Right hindlimb (tissue), 1 donor: ENCODE measurements at places on chromosomes 2 and 18.

DNA sequence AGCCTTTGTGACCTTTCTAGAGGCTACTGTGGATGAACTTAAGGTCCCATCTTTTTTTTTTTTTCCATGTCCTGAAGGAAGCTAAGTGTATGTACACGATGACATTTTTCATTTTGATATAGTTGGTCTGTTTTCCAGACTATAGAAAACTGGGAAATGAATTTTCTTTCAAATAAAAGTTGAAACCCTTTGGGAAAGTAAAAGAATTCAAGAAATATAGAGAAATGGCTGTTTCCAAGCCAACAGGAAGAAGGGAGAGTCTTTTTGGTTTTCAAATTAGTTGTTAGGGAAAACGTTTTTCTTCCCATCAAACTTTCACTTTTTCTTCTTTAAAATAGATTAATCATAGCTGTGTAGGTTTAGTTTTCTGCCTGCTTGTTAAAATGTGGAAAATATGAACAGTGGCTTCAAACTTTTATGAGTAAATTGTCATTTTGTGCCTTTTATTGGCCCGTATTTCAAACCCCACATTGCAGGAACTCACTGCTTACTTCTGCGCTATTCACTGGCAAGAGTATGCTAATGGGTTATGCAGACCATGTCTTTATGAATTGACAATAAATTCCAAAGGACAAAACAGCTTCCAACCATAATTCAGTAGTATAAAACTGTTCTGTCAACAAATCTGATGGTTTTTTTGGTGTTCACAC lies 27.7 kb upstream of the LYPD1 start:
- DNase-seq, result peak; percentile 29

DNA sequence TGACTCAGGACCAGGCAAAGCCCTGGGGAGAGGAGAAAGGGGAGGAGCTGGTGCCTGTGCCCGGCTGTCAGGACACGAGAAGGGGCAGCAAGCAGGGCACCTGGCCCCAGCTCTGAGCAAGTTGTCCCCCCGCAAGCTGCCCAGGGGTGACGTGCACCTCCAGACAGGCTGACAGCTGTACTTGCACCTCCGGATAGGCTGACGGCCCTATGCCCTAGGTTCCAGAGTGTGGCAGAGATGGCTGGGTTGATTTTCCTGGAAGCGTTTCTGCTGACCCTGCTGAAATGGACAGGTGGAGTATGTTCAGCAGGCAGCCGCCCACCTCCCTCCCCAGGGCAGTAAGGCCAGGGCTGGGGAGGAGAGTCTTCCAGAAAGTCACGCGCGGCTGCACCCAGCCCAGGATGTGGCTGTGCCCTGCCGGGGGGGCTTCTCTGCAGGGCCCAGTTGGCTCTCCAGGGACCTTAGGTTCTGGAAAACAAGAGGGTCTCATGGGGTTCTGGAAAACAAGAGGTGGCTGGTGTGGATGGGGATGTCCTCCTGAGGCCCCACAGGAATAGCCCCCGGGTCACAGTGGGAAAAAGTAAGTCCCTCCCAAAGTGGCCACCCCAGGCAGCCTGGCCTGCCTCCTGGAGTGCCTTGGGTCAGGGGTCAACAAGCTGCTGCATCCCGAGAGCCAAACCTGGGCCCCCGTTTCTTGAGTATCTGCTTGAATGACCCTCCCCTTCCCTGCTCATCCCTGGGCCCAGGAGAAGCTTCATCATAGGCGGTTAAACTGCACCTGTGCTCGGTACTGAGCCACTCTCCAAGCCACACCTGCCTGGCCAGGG lies 71.4 kb upstream of the OTOS start:
- DNase-seq, result no peak

DNA sequence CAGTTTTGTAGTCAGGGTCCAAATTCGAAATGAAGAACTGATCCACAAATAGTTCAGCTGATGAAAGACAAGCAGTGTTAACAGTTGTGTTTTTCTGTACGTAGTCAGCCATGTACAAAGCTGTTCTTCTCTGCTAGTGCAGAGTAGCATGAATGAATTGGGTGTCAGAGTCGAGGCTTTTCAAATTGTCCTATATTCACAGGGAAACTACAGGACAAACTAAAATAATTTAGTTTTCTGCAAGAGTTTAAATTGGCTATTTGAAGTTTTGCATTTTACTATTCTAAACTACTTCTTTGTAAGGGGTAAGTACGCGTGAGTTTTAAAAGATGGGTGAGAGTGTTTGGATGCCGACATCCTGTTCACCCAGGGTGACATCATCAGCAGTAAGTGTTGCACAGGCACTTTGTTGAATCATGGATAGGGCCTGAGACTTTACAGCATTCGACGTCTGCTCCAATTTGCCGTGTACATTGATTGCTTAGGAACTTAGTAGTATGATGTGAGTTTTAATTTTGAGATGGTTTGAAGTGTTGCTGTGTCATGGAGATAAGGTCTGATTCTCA lies 147.2 kb upstream of the NFATC1 start:
- DNase-seq, result no peak

GRCh38 chr18:78080081-78080480 lies 830.4 kb downstream of the GALR1 start:
- no peak for DNase-seq

GRCh38 chr2:124480958-124481357 lies 455.9 kb downstream of the CNTNAP5 start:
- no peak for DNase-seq

GRCh38 chr2:15812187-15812780 lies 128.1 kb upstream of the MYCN start:
- no peak for DNase-seq

GRCh38 chr2:189347540-189347939 lies 93.7 kb upstream of the WDR75 start:
- peak; percentile 66 for DNase-seq

GRCh38 chr18:22020127-22020866 lies 149.1 kb upstream of the GATA6 start:
- no peak for DNase-seq

GRCh38 chr2:238881353-238882081 lies 33.6 kb downstream of the TWIST2 start:
- no peak for DNase-seq

- DNase-seq, result no peak
These were observed 36.6 kb upstream of the DYNC2LI1 start for GRCh38 chr2:43737097-43737854.

DNA sequence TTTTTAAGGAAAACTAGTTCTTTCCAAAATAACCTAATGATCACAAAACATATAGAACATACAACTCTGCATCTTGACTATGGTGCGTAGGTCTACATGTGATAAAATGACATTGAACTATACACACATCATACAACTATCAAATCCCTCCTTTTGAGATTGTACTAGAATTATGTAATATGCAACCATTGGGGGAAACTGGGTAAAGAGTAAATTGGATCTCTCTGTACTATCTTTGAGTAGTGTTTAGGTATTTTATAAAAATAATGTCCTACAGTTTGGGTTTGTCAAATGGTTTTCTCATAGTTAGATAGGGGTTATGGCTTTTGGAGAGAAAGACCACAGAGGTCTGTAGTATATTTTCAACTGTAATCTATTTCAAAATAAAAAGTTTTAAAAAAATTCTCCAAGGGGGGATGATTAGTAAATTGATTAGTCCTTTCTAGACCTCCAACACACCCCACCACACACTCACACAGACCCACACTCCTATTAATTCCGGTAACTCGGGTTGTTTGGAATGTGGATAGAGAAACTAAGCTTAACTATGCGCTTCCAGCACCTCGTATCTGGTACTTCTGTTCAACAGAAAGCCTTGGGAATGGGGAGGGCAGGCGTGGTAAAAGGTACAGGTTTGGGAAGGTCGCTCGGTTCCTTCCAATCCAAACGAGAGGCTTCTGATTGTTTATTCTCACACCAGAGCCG lies 695 bp upstream of the BIRC6 start:
- DNase-seq, result no peak

DNA sequence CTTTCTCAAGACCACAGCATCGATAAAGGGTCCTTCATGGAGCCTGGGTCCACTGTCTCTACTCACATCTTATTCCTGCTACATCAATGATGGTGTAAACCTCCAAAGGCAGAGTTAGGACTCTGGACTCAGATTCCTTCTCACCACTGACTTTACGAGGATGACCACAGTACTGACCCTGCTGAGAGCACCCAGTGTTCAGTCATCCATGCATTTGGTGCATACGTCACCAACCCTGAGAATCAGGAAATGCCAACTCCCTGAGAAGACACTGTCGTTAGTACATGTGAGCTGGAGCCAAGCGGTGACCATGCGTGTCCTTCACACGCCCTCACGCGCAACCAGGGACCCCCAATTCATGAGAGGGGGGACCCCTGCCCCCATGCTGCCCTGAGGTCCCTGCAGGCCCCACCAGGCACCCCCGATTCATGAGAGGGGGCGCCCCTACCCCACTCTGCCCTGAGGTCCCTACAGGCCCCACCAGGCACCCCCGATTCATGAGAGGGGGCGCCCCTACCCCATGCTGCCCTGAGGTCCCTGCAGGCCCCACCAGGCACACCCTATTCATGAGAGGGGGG lies 178.4 kb upstream of the TPO start:
- no peak for DNase-seq

GRCh38 chr2:228269351-228269750 lies 87.9 kb upstream of the SPHKAP start:
- DNase-seq, result no peak

DNA sequence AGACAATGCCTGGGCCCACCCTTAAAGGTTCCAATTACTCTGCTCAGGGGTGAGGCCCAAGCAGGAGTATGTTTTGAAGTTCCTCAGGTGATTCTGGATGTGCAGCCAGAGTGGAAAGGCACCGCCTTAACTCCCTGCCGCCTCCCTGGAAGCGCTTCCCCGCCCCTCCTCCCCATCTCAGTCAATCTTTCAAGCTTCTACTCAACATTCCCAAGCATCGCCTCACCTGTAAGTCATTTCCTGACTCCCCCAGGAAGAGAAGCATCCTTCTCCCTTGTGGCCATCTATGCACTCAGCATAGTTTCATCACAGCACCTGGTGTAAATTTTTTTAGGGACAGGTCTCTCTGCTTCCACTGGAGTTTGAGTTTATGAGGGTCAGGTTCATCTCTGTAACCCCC lies 67.5 kb downstream of the MYL12B start:
- no peak for DNase-seq

GRCh38 chr2:38835990-38836389 lies 39.7 kb downstream of the DHX57 start:
- DNase-seq, result no peak

GRCh38 chr18:79682894-79683625 lies 3.5 kb downstream of the CTDP1 start:
- no peak for DNase-seq

- DNase-seq, result no peak
These were observed 35.0 kb downstream of the CERS6 start for GRCh38 chr2:168490946-168491605.

DNA sequence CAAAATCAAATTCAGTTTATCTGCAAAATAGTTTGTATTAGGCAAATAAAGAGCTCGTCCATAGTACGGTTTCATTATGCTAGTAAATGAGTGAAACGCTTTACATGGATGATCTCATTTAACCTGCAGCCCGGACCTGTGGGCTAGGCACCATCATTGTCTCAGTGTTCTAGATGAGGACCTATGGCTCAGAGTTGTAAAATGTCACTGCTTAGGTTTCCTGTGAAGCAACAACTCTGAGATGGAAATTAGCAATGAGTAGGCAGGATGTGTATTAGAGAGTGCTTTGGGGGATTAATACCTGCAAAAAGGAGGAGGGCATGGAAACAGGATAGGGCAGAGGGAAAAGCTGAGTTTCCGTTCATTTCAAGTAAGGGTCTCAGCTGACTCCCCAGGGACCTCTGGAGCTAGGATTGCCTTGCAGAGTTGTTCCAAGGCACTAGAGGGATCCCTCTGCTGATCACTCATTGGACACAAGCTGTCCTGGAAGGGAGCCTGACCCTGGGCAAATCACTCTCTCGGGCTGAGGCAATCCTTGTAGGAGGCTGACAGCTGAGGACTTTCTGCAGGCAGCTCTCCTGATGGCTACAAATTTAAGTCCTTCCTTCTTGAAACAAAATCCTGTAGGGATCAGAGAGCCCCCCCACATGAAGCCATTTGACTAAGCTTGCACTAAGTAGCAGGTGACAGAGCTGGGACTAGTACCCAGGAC lies 58.8 kb upstream of the SIX2 start:
- peak; percentile 37 for DNase-seq

DNA sequence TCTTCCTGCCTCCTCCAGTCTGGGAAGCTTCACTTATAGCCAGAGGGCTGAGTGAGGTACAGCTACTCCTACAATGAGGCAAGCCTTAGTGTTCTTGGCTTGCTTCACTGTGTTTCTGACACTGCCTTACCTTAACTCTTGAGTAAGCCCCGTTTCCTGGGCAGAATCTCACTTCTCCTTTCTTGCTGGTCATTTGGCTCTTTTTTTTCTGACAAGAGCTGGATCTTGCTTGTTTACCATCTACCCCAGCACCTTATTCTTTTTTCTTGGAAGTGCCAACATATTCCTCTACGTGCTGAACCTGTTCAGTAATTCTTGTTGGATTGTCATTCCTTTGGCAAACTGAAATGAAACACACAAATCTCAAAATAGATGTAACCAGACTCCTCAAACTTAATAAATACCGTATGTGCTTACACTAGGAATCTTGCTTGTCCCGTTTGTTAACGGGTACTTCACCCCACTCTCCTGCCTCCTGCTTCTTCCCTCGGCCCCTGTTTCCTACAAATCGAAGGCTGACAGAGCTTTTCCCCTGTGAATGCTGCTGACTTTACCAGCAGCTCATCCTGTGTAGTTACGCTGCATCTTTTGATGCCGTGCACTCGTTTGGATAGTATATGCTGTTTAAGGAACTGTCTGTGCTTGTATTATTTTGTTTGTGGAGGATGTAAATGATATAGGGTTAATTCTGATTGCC lies 132.2 kb downstream of the FMNL2 start:
- peak; percentile 48 for DNase-seq

- DNase-seq, result peak; percentile 2
These were observed 41.6 kb downstream of the ZBTB7C start for GRCh38 chr18:48367557-48367956.

DNA sequence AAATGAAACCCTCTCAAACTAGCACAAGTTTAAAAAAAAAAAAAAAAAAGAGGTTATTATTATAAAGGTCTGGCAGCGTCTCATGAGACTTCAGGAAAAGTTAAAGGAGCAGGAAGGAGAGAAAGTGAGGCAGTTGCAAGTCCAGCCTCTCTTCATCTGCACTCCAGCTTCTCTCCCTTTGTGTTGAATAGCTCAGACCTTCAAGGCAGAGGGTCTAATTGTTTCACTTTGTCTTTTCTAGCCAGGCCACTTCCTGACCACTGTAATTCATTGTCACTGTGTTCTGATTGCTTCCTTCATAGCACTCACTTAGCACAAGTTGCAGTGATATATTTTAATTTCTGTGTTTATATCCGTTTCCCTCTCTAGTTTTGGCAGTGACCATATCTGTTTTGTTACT lies 99.9 kb downstream of the SPATS2L start:
- DNase-seq, result no peak
